ENCODE measurements at places on chromosomes 2 and 18.

- no peak for DNase-seq
Observed at GRCh38 chr2:181140414-181140813, 160.0 kb downstream of the UBE2E3 start.

DNA sequence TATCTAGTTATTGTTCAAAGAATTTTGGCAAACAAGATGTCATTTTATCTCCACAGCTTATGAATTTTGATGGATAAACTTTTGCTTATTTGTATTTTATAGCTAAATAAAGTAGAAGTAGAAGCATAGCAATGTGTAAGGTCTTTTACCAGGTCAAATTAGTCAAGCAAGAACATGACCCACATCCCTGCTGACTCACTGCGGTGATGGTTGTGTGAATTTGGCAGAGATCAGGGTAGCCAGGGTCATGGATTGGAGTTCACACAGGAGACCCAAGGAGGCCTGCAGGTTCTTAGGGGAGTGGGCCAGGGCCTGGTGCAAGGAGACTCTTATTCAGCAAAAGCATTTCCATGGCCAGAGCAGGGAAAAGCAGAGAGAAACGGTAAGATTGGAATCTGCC lies 18.7 kb downstream of the SP140 start:
- no peak for DNase-seq

DNA sequence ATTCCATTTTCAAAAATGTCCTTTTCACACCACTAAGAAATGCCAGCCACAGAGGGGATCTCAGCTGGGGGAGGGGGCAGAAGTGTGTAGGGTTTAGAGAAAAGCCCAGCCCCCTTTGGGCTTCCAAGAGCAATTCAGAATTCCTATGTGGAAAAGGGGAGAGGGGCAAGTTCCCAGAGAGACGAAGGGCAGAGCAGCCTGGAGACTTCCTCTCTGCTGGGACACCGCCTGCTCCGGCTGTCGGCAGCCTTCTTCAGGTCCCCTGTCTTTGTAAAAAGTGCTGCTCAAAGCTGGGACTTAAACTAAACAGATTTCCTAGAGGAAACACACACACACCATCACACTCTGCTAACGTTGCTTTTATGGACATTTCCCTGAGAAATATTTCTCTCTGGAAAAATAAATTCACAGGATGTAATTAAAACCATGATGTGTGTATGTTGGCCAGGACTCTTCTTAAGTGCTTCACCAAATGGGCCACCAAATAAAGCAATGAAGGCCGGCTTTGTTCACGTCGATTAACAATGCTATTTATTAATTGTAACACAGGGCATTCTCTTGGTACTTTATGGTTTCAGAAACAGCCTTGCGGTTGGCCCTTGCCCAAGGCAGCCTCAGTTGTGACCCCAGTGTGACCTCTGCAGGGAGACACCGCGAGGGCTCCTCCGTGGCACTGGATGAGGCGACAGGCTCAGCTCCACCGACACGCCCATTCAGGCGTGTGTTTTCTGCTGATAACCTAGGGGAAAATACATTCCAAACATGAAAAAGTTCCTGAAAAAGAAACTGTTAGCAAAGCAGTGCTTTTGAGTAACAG lies 5.6 kb upstream of the ASB1 start:
- peak; percentile 84 for DNase-seq

DNA sequence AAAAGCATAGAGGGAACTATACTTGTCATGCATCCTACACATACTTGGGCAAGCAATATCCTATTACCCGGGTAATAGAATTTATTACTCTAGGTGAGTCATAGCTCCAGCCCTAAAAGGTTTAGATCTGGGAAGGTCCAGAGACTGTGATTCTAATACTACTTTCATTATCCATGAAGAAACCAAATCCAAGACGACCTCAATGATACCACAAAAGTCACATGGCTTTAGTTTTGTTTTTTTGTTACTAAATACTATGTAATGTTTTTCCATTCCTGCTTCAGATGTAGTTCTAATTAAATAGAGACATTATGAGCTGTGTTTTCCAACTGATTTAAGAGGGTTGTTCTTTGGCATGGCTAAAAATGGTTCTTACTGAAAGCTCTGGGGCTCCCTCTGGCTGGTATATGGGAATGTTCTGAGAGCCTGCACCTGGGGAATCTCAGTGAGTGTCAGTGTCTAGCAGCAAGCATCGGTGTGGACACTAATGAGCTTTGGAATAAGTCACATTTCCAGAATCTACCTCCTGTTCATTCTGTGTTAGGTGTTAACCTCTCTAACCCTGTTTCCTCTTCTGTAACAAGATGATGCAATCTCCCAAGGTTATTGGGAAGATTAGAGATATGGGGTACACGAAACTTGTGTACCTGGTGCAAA lies 20.5 kb upstream of the IL1RL2 start:
- DNase-seq, result no peak

- DNase-seq, result no peak
Observed at GRCh38 chr2:17318013-17318412, 200.2 kb downstream of the RAD51AP2 start.

DNA sequence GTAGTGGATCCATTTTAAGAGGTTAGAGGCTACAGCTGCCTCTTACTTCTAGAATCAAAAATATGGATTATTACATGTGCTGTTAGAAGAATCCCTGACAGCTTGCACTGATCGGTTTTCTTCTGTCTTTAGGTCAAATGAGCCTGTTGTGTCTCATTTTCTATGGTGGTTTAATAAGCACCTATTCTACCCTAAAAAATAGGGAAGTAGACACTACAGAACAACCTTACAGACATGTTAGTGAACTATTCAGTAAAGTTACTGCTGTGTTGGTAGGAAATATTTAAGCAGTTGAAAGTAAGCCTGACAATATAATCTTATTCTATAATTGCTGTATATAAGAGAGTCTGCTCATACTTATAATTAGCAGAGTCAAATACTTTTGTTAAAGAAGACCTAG lies 168.5 kb upstream of the NOSTRIN start:
- no peak for DNase-seq

- DNase-seq, result no peak
Observed at GRCh38 chr2:135773319-135773718, 31.7 kb downstream of the UBXN4 start.

DNA sequence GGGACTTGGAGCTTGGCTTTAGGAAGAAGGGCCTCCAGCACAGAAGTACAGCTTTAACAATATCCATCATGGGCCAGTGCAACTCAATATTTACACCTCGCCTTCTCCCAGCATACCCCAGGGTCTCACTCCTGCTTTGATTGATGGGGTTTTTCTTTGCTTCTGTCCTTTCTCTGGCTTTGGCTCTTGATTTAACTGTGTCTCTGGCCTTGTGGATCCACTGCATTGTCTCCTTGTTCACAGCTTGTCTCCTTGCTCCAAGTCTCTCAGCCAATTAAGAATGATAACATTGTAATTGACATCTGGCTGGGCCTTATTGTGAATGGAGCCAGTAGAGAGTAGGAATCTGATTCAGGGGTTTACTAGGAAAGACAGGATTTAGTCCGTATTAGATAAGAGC lies 1019.5 kb downstream of the TMEM182 start:
- no peak for DNase-seq

DNA sequence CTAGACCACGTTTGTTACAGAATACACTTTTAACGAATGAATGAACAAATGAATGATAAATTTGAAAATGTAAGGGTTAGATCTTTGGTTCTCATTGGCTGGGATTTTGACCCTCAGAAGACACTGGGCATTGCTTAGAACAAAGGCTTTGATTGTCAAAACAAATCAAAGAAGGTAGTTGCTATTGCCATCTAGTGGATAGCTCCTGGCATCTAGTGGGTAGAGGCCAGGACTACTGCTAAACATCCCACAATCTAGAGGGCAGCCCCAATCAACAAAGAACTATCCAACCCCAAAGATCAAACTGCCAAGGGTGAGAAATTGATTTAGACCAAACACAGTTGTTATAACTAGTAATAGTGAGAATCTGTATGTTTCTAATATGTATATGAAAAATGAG lies 552.3 kb downstream of the KCNJ3 start:
- no peak for DNase-seq

DNA sequence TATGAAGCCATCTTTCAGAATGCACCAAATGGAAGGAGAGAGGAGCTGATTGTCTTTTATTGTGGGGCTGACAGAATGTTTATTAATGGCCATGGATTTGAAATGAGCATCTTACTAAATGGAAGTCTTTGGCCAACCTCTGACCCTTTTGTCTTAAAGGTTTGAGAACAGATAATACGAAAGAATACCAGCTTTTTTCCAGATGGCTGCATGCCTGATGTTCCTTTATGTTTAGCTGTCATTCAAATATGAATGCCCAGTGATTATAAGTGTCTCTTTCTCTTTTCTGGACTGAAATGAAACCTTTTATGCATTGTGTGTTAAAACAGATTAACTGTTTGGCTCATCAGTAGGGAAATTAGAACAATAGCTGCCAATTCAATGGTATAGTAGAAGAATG lies 46.0 kb downstream of the PARD3B start:
- DNase-seq, result no peak

DNA sequence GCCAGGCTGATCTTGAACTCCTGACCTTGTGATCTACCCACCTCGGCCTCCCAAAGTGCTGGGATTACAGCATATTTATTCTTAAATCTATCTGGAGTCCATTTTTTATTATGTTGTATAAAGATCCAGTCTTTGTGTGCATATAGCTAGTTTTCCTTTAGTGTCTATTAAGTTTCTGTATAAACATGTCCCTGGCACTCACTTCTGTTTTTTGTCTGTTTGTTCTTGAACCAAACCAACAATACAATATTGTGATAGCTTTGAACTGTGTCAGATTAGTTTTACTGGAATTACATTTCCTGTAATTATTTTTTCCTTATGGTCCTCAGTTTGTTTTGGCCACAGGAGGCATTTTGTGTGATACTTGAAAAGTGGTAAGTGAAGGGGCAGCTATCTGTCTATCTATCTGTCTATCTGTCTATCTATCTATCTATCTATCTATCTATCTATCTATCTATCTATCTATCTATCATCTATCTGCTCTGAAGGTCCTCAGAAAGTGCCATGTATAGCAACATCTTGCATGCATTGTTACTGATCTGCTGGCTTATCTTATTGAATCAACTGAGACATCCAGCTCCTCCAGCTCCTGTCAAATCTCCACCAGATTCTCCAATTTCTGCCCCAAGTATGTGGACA lies 70.9 kb upstream of the ACVR1 start:
- DNase-seq, result no peak

- no peak for DNase-seq
Observed at GRCh38 chr2:8574196-8575037, 107.4 kb upstream of the ID2 start.

DNA sequence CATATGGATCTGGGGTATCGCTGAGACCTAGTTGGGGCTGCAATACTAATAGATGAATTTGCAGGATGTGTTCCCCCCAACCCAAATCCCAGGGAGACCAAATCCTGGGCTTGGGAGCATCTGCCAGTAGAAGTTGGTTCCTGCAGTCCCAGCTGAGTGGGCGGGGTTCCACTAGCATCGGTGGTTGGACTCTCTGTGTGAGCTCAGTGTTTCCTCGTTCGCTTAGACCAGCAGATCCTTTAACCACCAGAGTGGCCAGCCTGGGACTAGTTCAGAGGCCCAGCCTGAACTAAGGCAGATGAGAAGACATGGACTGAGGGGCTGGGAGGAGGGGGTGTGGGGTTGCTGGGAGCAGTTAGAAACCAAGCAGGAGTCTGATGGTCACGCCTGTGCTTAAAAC lies 40.7 kb downstream of the PCARE start:
- no peak for DNase-seq

GRCh38 chr18:44798433-44799048 lies 117.9 kb downstream of the SETBP1 start:
- no peak for DNase-seq

DNA sequence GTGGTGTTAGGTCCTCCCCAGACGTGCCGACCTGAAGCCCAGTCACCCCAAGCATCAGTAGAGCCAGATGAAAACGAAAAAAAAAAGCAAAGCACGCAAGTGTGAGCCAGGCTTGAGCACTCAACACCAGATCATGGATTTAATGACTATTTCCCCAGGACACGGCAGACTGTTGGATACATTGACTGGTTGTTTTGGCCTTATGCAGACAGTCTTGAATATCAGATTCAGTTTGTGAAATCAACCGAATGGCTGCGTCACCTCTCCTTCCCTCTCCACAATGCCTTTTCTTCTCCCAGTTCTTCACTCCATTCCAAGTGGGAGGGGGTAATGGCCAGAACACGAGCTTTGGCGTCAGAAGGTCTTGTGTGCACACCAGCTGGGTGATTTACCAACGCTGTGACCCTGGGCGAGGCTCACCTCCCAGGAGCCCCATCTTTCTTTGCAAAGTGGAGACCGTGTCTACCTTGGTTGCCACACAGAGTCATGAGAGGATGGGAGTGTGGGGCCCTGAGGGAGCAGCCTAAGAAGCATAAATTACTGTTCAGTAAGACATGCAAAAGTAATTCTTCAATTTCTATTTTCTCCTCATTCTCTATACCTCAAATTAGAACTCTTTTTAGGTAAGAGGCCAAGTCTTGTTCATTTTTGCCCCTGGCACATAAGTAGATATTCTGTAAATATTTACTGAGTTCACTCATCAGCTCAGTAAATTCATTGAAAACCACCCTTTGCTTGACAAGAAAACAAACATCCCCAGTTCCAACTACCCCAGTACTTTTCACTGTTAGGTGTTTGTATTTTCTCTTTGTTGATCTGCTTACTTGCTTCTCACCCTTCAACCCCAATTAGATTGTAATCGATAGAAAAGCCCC lies 181.1 kb upstream of the COPS8 start:
- no peak for DNase-seq

- no peak for DNase-seq
Observed at GRCh38 chr2:17536416-17536815, 4.1 kb upstream of the VSNL1 start.

DNA sequence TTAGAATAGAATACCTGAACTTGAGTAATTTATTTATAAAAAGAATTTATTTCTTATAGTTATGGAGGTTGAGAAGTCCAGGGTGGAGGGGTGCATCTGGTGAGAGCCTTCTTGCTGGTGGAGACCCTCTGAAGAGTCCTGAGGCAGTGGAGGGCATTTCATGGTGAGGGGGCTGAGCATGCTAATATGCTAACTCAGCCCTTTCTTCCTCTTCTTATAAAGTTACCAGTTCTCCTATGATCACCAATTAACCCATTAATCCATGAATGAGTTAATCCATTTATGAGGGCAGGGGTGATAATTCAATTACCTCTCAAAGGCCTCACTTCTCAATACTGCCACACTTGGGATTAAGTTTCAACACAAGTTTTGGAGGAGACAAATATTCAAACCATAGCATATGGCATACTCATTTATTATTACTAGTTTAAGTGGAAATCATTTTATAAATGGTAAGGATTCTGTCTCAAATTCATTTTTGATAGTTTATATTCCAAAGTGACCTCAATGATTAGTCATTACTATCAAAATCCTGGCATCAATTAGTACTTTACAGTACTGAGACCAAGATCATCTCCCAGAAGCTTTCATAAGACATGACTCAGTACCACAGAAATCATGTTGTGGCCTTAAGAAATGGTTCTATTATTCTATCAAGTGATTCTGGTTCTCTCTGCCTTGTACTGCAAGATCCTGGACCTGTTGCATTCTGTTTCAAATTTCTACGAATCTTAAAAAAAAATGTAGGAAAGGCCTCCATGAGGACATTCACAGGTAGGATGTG lies 5.5 kb downstream of the ZNF396 start:
- DNase-seq, result no peak

Data from liver (tissue), 10 donors.